SK-N-SH treated with all-trans-retinoic acid at 6 μM for 48 hours (cell line): ENCODE measurements at places on chromosomes 2 and 18.
A peak's percentile ranks its signal among the peaks of the same experiment; 100 is the strongest.

DNA sequence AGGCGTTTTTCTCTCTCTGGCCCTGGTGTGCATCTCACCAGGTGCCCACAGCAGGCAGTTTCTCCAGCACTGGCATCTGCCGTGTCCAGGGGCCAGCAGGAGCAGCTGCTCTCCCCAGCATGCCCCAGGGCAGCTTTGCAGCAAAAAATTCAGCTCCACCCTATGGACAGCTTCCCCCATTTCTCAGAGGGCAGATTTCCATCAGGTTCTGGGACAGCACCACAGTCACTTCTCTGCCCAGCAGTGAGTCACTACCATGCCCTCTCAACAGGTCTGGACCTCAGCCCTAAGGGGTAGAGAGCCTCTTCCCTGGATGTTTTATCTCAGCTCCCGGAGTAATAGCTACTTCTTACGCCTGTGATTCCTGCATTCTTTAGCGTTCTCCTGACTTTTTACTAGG lies 170.2 kb upstream of the RAB12 start:
- ATAC-seq, result no peak

- no peak for ATAC-seq
These were observed 53.7 kb downstream of the EPHA4 start for GRCh38 chr2:221518201-221518934.

DNA sequence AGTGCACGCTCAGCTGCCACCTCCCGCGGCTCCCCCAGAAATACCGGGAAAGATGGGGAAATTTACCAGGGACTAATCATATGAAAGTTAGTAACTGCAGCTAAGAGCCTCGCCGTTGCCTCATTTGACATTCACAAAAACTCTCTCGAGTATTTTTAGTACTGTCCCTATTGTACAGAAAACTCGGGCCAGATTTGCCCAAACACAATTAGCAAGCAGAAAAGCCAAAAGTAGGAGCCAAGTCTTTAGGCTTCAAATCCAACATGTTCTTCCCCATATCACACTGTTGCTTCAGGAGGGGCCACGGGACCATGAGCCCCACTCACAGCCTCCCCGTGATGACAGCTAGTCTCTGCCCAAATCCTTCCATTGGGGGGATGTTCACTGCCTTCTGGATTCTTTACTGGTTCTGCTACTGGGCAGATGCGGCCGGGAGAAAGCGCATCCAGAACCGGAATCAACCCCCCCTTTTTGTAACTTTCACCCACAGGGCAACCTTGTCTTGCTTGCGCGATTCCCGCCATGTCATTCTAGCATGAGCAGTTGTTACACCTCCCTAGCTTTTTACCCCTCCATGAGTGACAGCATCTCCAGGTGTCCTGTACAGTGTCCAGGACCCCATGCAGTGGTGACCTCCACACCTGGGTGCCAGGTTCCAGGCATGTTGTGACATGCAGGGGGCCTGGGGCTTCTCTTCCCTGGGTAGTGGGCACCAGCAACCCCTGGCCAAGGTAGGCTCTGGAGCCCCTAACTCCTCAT lies 35.2 kb downstream of the CENPO start:
- no peak for ATAC-seq

DNA sequence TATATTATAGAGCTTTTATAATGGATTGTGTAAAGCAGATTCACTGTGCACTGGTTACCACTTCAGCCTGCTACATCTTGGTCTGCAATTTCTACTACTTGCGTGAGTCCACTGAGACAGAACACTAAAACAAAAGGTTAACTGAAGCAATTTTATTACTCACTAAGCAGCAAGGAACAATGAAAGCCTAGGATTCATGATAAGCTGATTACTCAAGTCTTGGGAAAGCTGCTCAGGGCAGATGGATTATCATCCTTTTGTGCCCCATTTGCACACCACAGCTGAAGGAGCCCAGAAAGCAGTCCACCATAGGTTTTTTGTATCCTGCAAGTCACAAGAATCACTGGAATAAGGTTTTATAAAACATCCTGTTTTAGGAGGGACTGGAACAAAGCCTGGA lies 1215.2 kb upstream of the TMEFF2 start:
- ATAC-seq, result no peak

DNA sequence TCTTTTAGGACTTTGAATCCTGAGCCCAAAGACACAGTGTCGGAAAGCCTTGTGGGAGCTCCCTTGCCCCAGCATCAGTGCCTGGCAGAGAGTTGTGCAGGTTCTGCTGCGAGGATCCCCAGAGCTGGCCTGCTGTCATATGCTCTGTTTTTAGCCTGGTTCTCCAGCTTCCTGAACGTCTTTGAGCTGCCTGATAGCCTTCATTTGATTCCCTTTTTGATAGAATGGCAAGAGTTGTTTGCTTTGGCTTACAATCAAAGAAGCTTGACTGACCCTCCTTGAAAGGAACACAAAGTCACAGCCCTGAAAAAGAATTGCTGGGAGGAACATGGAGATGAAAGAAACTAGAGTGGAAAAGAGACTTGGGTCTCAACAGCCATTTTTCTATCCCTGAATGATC lies 95.4 kb downstream of the C1QL2 start:
- no peak for ATAC-seq

GRCh38 chr2:126797622-126798275 lies 100.9 kb upstream of the TEX51 start:
- no peak for ATAC-seq

DNA sequence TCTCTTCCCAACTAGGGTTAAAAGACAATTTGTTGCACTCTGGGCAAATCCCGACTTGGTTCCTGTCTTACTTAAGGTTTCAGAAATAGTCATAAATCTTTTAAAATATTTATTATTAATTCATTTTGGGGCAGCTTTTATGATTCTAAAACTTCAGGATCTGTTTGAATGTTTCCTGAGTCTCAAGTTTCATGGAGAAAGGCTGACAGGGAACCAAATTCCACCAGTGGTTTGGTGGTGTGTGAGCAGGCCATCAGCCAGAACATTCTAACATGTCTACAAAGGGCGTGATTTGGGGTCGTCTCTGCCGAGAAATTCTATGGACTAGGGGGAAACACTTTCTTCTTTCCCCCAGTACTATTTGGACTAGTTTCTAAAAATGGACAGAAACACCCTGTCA lies 366.4 kb downstream of the ZNF521 start:
- 0 out of 3 replicates have a peak, but pooled peaks have one; percentile 8 for ATAC-seq

DNA sequence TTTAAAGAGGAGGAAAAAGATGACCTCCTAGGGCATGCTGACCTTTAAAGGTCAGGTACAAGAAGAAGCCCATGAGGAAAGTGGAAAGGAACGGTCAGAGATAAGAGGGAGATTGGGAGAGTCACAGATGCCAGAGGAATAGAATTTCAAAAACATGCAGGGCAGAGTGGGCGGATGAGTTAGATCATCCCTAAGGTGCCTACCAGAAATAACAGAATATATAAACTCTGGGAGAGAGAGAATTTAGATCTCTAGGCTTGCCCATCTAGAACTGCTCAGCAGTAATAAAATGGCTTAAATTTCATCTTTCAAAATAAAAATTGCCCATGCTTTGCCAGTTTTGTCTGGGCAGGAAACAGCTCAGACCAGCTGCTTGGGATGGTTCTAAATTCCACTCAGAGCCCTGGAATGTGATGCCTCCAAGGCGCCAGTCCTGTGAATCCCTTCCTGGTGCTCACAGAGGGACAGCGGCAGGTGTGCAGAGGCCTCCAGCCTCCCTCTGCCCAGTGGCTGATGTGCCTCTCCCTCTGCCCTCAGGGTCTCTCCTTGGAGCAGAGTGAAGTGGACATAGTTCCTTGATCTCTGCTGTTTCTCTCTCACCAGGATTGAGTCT lies 130.9 kb downstream of the ANTXR1 start:
- peak; percentile 70 for ATAC-seq

DNA sequence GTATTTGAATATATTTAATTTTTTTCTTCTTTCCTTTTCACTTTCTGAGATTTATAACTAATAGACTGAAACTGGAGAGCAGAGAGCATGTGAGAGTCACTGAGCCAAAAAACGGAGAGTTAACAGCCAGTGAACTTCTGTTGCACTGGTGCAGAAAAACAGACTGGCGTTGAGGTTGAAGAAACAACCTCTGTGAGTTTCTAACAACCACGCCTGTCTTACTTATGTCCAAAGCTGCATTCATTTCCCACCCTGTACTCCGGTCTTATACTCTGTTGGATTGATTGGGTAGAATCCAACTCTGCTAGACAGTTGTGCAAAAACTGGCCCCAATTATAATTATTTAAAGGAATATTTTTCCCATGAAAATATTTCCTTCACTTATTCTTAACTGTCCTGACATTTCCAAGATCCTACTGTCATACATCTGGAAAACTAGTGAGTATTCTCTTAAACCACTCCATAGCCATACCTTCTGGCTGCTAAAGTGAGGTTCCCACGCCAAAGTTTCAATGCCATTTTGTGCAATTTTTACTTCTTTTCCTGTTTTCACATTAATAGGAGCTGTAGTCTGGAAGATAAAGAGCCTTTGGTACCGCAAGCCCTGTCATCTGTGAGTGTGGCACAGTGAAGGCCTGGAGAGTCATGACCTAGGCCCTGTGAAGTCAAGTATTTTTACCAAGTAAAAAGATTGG lies 9.4 kb downstream of the CYP1B1 start:
- no peak for ATAC-seq

DNA sequence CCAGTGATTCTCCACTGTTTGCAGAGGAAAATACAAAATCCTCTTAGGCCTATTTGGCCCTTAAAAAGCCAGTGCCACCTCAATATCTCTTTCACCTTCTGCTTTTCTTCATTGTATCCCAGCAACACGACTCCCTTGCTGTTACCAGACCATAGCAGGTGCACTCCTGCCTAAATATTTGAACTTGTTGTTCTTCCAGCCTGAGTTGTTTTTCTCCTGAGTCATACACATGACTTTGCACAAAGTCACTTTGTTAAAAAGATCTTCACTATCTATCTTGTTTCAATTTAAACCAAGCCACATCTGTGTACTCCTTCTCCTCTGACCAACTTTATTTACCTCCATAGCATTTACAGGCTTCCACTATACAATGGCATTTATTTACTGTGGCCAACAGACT lies 103.6 kb downstream of the LRRTM4 start:
- ATAC-seq, result no peak

DNA sequence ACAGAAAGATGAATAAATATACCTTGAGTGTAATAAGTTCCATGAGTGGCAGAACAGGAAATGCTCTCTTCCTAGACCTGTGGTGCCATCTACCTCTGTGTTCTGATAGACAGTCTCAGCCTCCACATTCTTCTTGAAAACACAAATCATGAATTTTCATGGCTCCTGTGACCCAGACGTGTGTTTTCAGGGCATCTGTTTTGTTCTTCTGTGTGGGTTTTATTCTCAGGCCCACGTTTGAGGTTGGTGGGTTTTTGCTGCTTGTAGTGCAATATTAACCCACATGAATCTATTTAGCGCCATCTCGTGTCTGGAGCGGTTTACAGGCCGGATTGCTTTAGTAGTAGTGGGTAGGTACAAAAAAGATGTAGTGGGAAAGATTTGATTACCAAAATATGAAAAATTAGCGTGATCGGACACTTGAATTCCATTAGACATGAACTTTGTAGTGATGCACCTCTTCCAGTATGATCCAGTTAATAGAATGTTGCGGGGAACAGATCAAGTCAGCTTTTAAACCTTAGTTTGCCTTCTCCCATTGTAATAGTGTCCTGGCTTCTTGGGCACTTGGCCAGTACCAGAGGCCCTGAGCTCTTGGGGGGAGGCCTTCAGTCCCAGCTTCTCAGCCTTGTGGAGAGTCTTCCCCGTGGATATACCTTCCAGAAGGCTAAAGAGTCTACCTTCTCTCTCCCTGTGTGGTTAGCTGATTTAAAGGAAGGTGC lies 256.5 kb downstream of the TPGS2 start:
- ATAC-seq, result peak; percentile 97

GRCh38 chr2:60872510-60872928 lies 8.9 kb upstream of the REL start:
- ATAC-seq, result no peak

- ATAC-seq, result no peak
These were observed 854 bp upstream of the MYO1B start for GRCh38 chr2:191244350-191244749.

DNA sequence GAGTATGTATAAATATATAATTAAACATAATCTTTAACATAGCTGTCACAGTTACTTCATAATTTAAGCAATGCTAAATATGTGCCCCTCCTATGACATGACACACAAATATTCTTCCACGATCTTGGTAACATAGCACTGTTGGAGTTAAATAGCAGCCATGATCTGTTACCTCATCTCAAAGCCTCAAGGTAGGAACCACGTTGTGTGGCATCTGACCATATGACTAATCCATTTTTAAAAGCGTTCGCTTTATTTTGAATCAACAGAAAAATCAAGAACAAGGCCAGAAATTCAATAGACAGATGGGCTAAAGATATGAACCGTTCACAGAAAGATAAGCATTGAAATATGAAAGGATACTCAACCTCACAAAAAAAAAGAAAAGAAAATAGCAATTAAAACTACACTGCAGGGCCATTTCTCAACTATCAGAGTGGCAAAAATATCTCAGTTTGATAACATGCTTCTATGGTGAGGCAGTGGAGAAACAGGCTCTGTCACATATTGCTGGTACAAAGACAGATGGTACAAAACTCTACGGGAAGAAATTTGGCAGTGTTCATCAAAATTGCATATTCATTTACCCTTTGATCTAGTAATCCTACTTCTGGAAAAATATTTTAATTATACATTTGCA lies 105.9 kb downstream of the TMX3 start:
- no peak for ATAC-seq
